ENCODE measurements at places on chromosomes 12 and 14.

DNA sequence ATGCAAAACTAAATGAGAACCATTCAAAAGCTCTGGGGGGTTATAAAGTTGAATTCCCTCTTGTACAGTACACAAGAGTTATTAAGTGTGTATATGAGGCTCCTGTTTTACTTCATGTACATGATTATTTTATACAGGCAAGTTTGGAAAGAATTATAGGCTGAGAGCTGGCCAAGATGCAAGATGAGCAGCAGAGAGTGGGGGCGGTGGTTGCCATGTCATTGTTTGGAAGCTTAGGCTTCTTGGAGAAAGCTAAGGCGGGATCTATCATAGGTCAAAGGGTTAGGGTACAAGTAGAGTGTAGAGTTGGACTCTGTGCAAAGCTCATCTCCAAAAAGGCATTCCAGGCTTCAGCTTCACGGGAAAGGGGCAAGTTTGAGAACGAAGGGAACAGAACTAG is 297.1 kb upstream of the TBX3 start:
- no peak for DNase-seq

DNA sequence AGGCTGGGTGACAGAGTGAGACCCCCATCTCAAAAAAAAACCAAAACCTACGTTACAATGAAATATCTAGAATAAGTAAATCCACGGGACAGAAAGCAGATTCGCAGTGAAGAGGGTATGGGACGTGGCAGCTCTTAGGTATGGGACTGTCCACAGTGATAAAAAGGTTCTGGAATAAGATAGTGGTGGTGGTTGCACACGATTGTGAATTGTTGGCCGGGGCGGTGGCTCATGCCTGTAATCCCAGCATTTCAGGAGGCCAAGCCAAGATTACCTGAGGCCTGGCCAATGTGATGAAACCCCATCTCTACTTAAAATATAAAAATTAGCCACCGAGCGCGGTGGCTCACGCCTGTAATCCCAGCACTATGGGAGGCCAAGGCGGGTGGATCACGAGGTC is 76.3 kb downstream of the KDM2B start:
- DNase-seq, result no peak

DNA sequence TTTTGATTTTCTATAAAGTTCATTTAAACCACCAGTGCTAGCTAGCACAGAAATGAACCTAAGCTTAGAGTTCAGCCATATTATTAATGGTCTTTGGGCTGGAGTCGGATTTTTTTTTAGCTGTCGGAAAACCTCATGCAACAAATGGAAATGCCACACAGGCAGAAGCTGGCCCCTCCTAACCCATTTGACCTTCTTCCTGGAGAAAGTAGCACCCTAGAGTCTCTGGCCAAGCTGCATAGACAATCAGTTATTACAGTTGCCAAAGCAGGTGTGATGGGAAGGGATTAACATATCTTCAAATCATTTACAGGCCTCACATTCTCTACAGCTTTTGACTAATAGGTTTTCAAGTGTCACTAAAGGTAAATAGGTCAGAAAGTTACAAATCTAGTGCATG is 49.4 kb downstream of the PTPRQ start:
- DNase-seq, result no peak

DNA sequence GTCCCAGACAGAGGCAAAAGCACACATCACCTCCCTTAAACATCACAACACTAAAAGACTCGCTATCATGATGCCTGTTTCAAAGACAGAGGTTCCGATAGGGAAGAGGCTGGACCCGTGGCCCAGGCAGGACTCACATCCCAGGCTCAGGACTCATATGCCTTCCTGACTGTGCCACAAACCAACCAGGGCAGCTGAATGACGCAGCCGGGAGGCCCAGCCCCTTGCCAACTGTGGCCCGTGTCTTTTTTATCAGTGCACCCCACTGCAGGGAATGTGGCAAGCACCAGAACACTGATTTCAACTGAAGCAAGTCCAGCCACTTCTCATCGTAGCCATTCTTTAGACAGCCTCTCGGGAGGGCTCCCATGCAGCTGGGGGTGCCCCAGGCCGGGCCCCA is 132.3 kb downstream of the KSR2 start:
- DNase-seq, result no peak

GRCh38 chr12:116916714-116917114 is 6.0 kb downstream of the FBXW8 start:
- no peak for DNase-seq

- DNase-seq, result no peak
Observed at GRCh38 chr12:53338916-53339315, 2.8 kb upstream of the SP7 start.

DNA sequence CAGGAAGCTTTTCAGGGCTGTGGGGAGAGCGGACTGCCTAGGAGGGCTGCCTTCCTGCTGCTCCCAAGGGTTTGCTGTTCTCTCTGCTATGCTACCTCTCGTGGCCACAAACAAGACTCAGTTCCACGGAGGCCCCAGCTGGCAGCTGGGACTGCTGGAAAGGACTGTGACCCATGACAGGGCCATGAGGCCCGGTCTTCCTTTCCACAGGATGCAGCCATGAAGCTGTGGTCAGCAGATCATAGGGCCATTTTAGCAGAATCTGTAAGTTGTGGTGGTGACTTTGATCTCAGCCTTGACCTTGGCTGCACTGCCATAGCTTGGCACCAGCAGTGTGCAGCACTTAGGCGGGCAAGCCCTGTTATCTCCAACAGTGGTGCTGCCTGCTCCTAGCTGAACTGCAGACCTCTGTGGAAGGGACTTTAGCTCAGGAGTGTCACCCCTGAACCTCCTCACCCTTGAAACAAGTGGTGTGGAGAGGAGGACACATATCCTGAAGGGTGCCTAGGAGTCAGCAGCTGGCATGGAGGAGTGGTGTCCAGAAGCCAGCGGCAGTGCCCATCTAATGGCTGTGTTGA is 12.3 kb downstream of the KRT80 start:
- no peak for DNase-seq

DNA sequence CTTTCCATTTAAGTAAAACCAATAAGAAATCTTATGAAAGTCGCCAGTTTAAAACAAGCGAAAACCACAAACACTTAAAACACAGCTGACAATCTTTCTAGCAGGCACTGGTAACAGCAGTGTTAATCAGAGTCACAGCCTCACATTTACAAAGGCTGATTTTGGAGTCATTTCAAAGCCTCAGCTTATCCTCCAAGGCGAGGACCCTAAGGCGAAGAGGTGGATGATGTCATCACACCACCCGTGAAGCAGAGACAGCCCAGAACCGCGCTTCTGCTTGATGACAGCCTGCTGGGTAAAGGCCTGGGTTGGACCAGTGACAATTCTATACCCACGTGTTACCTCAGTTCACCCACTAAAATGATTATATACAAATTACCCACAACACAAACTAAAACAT is 10.1 kb downstream of the GOLGA3 start:
- DNase-seq, result no peak

- no peak for DNase-seq
Observed at GRCh38 chr14:26067786-26068459, 529.9 kb downstream of the NOVA1 start.

DNA sequence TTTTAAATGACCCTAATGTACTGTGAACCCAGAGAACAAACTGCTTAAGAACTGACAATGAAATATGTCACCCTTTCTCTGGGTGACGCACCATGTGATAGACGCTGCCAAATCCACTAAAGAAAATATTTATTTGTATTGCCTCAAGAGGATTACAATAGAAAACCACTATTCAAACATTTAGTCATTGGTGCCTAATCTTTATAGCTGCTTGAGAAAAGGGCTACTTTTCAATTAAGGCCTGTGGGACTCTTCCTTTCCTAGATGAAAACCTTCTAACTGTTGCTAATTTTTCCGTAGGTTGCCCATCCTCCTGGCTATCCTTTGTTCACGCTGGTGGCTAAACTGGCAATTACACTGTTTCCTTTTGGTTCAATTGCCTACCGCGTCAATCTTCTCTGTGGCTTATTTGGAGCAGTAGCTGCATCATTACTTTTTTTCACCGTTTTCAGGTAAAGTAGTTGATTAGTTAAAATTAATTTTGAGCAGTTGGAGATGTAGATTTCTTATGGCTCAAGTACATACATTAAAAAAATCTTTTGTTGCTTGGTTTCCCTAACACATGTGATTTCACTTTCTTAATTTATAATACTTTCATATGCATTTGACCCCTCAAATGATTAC is 6.0 kb downstream of the TMEM260 start:
- no peak for DNase-seq

GRCh38 chr14:95345032-95345431 is 25.3 kb upstream of the CLMN start:
- DNase-seq, result no peak

DNA sequence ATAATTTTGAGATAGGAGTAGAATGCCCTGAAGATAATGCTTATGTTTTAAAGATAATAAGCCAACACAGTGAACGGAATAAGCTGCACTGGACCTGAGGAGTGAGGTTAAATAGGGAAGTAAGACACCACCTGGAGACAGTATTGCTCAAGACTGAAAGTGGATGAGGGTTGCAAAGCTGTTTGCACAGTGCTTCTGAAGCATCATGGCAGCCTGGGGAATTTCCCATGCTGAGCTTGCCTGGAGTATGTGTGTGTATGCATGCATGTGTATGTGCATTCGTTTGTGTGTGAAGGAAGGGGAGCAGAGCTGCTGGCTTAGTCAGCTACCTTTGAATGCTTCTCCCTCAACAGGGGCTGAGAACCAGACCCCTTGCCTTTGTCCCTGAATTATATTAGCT is 35.8 kb downstream of the BHLHE41 start:
- no peak for DNase-seq

DNA sequence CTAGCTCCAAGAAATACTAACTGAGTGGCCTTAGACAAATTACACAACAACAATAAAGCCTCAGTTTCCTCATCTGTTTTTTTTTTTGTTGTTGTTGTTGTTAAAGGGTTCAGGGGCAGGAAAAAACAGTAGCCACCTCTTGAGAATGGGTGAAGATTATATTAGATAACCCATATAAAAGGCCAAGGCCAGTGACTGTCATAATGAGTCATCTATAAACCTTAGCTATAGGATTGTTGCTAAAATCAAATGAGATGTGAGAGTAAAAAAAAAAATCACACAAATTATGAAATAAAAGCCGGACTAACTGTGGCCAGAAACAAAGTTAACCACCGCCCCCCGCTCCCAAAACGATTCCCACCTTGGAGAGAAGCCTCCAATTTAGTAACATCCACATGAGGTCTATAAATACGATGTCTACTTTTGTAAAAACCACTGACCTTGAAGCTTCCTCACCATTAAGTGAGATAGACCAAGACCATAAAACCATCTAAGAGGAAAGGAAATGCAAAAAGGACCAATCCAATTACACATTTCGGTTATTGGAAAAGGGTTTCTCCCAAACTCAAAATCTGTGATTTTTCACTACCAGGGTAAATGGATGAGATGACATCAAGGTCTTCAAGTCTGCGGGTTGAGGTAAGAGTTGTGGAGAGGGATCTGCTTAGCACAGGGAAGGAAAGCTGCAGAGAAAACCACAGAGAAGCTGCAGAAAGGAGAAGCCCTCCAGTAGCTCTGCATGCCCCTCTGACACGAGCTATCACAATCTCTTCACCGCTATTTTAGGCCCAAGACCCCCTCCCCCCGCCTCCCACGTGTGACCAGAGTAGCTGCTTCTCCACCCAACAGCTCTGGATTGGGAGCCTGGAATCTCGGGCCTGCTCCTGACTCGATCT is 1.0 kb downstream of the NAA25 start:
- no peak for DNase-seq

- no peak for DNase-seq
Observed at GRCh38 chr12:12747278-12747677, 30.1 kb downstream of the CDKN1B start.

GRCh38 chr12:24839268-24839791 is 109.6 kb downstream of the BCAT1 start:
- peak; percentile 64 for DNase-seq

GRCh38 chr12:121295116-121295745 is 1.3 kb downstream of the CAMKK2 start:
- DNase-seq, result no peak
